CD4-positive, alpha-beta T cell treated with Interleukin-4 for 1 hour (primary cell): ENCODE measurements at places on chromosomes 12 and 14.

DNA sequence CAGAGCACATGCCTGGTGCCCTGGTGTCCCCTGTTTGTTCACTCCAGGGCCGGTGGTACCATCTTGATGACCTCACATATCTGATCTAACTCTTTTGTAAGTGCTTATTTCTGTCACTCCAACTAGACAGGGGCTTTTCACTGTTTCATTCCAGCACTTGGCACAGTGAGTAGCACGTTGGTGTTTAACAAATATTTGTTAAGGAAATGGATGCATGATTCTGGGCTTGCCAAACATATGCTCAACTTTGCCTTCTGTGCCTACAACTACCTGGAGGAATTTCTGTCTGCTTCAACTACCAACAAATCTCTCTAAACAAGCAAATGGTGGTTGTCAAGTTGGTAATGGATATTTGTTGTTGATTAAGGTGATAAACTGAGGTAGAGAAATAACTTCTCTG is 31.6 kb downstream of the PDE6H start:
- DNase-seq = no peak

DNA sequence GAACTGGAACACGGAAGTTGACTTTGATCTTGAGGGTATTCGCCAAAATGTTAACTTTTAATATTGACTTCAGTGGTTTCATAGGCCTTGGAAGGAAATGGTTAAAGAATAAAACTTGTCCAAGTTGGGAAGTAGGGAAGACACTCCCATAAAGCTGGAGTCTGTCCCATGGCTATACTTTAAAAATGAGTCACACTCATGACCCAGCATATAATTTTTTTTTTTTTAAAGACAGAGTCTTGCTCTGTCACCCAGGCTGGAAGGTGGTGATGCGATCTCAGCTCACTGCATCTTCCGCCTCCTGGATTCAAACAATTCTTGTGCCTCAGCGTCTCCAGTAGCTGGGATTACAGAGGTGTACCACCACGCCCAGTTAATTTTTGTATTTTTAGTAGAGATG is 19.6 kb downstream of the TMPRSS12 start:
- DNase-seq = no peak

GRCh38 chr14:37708481-37708880 is 113.1 kb downstream of the TTC6 start:
- DNase-seq = no peak

DNA sequence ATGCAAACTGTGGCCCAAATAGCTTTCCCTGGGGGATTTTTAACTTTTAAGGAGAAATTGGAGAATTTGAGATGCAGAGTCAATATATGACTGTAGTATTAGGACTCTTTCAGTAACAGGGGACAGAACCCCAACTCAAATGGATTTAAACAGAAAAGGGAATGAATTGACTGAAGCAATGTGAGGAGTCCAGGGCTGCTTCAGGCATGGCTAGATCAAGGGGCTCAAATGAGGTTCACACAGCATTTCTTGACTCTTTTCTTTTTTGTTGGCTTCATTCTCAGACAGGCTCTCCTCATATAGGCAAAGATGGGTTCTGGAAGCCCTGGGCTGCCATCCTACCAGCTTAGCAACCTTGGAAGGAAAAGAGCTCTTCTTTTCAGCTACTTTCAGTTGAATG is 13.6 kb downstream of the HNF1A start:
- no peak for DNase-seq

GRCh38 chr14:90049390-90049789 is 12.4 kb upstream of the KCNK13 start:
- no peak for DNase-seq

DNA sequence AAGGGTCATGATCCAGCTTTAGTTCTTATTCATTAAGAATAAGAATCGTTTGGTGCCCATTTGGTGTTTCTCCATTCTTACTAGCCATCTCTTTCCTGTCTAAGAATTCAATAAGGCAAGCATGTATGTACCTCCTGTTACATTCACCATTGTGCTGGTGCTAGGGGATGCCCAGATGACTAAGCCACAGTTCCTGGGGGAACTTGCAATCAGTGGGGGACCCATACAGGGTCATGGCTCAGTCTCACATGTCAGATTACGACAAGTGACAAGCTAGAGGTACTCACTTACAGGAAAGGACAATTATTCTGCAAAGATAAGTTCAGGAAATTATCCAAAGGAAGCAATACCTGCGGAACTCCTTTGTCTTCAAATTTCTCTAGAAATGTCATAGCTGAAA is 125.4 kb downstream of the STXBP6 start:
- no peak for DNase-seq
